ENCODE measurements at places on chromosomes 4 and X. TPM values are rescaled to one million over a fixed set of nuclear protein-coding genes. Genes with fewer than 3 reads are reported as not detected.

DNA sequence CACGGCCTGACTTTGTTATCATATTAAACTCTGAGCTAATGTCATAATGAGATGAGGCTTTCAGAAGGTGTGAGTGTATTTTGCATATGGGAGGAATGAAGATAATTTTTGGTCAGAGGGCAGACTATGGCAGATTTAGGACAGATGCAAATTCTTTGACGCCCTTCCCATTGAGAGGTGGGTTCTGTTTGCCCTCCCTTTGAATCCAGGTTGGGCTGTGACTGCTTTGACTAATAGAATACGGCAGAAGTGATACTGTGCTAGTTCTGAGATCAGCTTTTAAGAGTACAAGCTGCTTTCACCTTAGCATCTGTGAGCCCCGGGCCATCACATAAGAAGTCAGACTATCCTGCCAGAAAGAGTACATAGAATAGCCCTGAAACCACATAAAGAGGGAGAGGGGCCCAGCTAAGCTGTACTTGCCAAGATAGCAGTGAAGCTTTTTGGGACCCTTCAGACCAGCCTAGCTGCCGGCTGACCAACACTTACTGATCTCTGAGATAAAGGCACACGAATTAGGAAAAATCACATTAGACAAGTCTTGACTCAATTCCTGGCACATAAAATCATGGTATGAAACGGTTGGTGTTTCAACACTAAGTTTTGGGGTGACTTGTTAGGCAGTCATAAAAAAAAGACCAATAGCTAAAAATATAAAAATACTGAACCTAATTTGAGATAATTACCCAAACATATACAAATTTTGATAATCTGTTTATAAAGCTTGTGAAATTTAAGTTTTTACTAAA, 166.7 kb upstream of the SH3RF1 start:
- DNase-seq, result no peak

- DNase-seq, result no peak
Observed at GRCh38 chrX:69145714-69146113, 19.5 kb downstream of the PJA1 start.

DNA sequence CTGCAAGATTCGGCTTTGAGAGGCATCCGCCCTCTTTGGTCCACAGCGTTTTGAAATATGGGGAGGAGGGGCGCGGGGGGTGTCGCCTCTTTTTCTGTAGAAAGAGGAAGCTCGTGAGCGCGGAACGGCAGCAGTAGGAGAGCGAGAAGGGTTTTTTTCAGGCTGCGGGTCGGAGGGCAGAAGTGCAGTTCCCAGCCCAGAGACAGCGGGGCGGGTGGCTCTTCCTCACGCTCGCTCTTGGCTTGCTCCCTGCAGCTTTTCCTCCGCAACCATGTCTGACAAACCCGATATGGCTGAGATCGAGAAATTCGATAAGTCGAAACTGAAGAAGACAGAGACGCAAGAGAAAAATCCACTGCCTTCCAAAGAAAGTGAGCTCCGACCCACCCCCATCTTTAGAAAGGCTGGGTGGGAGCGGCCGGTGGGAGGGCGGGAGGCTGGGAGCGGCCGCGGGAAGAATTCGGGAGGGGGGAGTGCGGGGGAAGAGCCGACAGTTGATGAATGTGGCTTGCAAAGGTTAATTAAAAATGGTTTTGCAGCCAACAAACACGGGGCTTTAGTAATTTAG, 1.2 kb downstream of the TMSB4X start:
- peak; percentile 43 for DNase-seq

DNA sequence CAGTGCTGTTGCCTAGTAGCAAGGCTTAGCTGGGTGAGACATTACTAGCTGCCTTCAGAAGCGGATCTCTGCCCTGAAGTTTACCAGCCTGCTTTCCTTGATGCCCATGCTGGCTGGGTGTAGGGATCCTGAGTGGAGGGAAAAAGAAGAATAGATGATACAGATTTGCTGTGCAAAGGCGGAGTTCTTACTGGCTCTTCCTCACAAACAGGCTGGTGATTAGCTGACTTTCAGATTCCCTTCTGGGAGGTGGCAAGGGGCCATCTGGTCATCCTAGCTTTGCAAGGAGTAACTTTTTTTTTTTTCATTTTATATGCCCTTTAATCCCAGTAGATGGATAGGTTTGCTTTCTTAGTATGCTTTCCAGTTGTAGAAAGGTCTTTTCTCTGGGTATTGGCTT, 44.8 kb downstream of the SMARCA5 start:
- DNase-seq, result no peak

DNA sequence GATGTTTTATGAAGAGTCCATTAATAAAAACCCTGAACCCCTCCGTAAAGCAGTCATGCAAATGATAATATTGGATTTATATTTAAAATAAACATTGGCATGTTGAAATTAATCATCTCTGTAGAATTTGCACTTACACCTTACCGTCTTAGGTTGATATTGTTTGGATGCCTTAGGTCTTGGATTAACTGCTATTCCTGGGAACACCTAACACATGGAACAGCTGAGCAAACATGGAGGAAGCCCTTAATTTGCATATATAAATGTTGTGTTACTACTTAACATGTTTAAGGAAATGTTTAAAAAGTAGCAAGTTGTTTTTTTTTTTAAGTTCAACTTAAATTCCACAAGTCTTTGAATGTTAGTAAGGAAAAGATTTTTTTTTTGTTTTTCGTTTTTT, 62.5 kb downstream of the NSD2 start:
- DNase-seq, result no peak

DNA sequence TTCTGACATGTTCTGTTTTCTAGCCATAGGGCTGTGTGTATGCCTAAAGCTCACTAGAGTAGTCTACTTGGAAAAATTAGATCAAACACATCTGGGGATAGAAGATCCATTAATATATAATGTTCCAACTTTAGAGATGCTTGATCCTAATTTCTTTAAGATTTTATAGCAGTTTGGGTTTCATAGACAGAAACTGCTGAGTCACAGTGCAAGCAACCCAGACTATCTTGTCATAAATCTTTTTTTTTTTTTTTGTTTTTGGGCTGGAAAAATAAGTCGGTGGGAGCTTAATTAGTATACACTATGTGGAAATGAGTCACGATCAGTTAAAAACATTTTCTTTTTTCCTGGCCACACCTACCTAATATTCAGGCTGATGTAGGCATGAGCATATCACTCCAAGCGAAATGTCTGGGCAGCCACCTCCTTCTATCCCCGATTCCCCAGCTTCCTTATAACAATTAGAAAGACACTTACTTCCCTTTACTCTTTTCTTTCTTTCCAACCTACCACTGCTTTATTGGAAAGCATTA, 58.2 kb upstream of the CASK start:
- DNase-seq, result no peak

DNA sequence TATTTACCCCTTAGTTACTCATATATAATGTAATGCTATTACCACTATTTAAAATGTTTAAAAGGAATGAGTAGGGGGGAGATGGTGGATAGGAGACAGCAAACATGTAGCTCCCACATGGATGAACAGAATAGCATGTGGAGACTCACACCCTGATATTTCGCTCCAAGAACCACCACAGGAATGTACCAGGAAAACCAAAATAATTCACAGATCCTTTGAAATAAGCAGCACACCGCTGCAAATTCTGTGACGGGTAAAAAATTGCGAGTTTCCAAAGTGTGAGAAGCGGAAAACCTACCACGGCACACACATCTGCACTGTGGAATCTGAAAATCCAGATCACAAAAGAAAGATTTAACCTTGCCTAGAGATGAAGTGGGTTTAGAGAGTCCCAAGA, 428.2 kb downstream of the TLL1 start:
- DNase-seq, result no peak

DNA sequence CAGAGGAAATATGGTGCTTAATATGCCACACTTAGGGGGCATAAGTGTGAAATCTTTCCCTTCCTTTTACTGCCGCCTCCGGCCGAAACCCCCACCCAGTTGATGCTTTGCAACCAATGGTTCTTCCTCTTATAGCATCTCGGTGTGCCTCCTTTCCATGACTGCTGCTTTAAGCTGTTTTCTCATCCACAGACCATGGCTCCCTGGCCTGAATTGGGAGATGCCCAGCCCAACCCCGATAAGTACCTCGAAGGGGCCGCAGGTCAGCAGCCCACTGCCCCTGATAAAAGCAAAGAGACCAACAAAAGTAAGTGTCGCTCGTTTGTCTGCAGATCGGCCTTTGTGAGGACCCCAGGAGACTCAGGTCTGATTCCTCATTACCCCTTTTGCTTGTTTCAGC, 6.7 kb downstream of the SLC34A2 start:
- no peak for DNase-seq

DNA sequence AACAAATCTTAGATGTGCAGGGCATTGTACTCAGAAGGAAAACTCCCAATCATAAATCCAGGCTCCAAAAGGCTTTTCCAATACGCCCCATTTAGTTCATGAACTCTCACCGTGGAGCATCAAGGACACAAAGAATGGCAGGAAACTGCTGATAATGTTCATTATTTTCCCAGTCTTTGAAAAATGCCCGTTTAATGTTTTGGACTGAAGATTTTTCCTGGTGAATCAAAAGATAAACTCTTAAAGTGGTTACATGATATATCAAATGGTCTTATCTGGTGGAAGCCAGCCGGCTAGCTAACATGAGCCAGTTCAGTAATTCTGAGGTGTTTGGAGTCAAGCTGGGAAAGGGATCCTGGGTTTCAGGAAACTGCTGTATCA, 62.1 kb upstream of the AP1S2 start:
- DNase-seq, result no peak

- no peak for DNase-seq
Observed at GRCh38 chr4:76623217-76624045, 188.4 kb downstream of the SHROOM3 start.

- peak; percentile 17 for DNase-seq
Observed at GRCh38 chr4:140944572-140944971, 188.4 kb upstream of the TBC1D9 start.

DNA sequence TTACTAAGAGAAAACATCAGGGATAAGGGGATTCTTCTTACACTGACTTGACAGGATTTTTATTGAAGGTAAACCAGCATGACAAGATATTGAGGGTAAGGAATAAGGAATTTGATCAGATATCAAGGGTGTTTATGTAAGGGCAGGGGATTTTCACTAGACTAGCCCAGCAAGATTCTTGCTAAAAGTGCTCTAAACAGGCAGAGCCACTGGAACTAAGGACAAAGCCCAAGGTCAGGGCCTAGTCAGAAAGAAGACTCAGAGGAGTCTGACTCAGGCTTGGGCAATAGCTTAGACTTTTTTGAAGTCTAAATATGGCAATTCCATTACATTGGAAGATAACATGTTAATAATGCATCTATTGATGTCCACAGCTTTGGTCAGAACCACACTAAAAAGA, 6.5 kb upstream of the GLRA3 start:
- DNase-seq, result no peak

GRCh38 chr4:163600727-163601126, 106.2 kb downstream of the TMA16 start:
- no peak for DNase-seq

DNA sequence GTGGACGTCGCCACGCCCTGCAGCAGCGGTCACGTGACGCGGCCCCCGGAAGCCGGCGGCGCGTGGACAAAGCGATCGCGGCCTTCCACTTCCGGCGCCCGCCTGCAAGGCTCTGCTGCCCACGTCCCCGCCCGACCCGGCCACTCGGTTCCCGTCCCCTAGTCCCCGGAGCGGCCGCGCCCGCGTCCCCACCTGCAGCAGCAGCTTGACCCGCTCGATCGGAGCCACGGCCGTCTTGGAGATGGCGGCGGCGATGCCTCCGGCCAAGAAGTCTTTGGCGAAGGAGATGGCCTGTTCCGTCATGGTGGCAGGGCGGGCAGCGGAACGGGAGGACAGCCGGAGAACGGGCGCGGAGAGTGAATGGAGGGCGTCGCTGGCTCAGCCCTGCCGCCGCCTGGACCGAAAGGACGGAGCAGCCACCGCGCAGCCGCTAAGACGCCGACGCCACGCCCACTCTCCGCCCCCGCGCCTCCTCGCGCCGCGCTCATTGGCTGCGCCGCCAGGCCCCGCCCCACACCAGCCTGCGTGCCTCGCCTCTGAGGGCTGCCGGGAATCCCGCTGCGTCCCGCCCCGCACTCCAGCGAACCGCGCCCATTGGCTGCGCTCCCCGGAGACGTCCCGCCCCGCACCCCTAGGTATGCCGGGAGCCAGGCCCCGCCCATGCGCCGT, at the start of gene SLC25A6:
SLC25A6 (minus strand) TSS at position 407 of the 669 bp plus-strand sequence; CDS start at position 303, 104 bp downstream.
- DNase-seq, result peak; percentile 95

GRCh38 chr4:54971474-54971950, 153.9 kb downstream of the KDR start:
- peak; percentile 6 for DNase-seq

- DNase-seq, result peak; percentile 24
Observed at GRCh38 chr4:3756343-3757059, 9.7 kb upstream of the ADRA2C start.

- no peak for DNase-seq
Observed at GRCh38 chr4:154640999-154641398, 28.5 kb upstream of the FGG start.

GRCh38 chr4:126568652-126569570, 1063.8 kb upstream of the INTU start:
- DNase-seq, result no peak

DNA sequence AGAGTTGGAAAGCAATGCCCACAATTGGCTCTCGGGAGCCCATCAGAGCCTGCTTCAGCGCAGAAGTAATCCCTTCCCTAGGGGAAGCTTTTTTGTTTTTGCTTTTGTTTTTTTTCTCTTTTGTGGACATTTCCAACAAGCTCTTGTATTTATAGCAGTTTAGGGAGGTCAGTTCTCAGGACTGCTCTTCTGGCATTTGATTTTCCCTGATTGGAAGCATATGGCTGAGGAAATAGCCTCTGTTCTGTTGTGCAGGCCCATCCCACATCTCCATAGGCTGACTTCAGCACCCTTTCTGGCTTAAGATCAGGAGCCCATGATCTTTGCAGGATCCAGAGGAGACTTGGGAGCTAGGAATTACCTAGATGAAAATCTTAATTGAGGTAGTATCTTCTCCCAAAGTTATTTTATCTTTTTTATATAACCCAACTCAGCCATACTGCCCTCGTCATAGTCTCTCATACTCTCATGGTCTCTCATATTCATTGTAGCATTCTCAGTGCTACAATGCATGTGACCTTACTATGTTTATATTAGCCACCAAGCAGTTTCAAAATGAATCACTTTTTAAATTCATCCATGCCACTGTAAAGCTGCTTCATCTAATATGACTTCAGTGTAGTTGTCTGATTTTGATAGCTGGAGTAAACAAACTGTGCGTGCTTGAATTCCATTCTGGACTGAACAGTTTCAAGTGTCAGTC, 16.7 kb downstream of the PAGE4 start:
- DNase-seq, result no peak

The PRSS12 gene
- total RNA-seq, result 10.9 TPM

The MFAP3L gene
- 1.5 TPM for total RNA-seq

The VCX3B gene
- not detected for total RNA-seq

The TSPAN7 gene
- not detected for total RNA-seq

The ITIH6 gene
- not detected for total RNA-seq

The TRIM61 gene
- not detected for total RNA-seq

The SPINK2 gene
- total RNA-seq, result not detected
